ENCODE measurements at places on chromosomes 2 and 18. TPM values are rescaled to one million over a fixed set of nuclear protein-coding genes. Genes with fewer than 3 reads are reported as not detected.
A peak's percentile ranks its signal among the peaks of the same experiment; 100 is the strongest.

- DNase-seq = no peak
These were observed 556.7 kb upstream of the ACVR2A start for GRCh38 chr2:147288131-147288530.

EMILIN1 gene
- 0.10 TPM for total RNA-seq

XDH gene
- total RNA-seq = 0.19 TPM

REG3A gene
- not detected for total RNA-seq

LAMA3 gene
- 2.7 TPM for total RNA-seq

GRCh38 chr2:38106405-38107094, 30.6 kb upstream of the CYP1B1 start:
- DNase-seq = peak; percentile 73

UGT1A7 gene
- not detected for total RNA-seq

DNA sequence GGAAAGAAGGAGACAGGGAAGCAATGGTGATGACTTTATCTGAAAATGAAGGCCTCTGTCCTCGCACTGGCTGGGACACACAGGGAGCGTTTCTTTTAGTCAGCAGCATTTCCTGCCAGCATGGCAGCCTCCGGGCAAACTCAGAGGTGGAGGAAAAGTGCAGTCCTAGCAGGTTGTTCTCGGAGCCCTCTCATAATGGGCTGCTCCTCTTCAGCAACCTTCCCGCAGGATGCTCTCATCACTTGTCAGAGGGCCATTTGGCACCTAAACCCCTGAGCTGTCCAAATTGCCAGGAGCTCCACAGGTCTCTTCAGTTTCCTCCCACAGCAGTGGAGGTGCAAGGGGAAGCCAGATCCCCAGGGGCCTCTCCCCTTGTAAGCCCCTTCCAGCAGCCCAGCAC, 6.2 kb downstream of the STK39 start:
- no peak for DNase-seq

GRCh38 chr18:49399003-49399402, 61.4 kb downstream of the DYM start:
- no peak for DNase-seq

Data from A172 (cell line).